ENCODE measurements at places on chromosomes 12 and 14.

DNA sequence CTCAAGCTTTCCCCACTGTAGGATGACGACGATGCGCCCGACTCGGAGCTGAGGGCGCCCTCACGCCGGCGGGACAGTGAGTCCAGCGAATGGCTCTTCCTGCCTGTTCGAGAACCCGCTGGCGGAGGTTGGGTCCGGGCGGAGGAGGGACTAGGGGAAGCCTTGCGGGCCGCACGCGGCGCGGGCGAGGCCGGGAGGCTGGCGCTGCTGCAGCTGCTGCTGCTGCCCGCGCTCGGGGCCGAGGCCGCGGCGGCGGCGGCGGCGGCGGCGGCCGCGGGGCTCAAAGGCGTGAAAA lies 1.9 kb downstream of the CCDC177 start:
- no peak for DNase-seq

GRCh38 chr12:93518725-93519124 lies 51.4 kb downstream of the MRPL42 start:
- peak; percentile 66 for DNase-seq

GRCh38 chr14:86798330-86798729 lies 1194.7 kb downstream of the GALC start:
- no peak for DNase-seq

GRCh38 chr14:64158608-64159007 lies 135.6 kb downstream of the ESR2 start:
- no peak for DNase-seq

GRCh38 chr14:101155575-101155974 lies 252.1 kb upstream of the RTL1 start:
- DNase-seq: no peak

DNA sequence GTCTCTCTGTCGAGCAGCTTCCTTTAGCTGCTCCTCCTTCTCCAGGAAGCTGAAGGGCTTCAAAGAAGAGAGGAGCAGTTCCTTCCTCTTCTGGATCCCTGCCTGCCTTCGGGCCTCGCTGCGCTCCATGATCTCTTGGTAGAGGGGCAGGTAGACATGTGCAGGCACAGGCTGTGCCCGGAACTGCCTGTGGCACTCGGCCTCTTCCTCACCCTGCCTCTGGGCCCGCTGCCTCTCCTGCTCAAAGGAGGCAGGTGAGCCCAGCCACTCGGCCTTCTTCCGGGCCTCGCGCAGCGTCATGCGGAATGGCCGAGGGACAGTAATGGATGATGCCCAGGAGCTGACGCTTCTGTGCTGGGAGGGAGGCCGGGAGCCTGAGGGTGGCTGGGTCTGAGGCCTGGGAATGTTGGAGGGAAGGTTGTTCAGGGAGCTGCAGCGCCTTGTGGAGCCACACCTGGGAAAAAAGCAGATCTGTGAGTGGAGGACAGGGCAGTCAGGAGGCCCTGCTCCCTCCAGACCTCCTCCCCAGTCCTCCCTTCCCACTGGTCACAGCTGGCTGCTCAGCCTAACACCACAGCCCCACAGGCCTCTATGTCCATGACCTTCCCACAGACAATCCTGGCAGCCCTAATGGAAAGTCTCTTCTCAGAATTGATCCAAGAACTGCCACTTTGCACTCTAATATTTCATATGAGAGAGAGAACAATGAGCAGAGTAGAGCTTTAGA lies 5.3 kb downstream of the FAM161B start:
- DNase-seq: no peak

- no peak for DNase-seq
Observed at GRCh38 chr14:61861320-61861865, 99.2 kb downstream of the SNAPC1 start.

GRCh38 chr14:91405241-91405721 lies 12.3 kb downstream of the CCDC88C start:
- no peak for DNase-seq

DNA sequence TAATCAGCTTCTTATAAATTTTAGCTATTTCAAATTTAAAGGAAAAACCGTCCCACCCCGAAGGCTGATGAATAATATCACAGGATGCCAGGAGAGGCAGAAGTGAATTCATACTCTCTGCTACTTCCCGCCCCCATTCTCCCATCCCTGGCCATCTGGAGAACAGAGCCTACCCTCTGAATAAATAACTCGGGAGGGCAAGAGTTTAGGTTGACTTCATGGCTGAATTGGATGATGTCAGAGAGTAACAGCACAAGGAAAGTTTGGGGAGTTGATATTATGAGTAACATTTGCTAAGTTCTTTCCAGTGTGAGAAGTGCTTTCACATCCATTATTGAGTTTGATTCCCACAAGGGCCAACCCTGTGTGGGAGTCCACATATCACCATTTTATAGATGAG lies 241.6 kb downstream of the EGLN3 start:
- no peak for DNase-seq

DNA sequence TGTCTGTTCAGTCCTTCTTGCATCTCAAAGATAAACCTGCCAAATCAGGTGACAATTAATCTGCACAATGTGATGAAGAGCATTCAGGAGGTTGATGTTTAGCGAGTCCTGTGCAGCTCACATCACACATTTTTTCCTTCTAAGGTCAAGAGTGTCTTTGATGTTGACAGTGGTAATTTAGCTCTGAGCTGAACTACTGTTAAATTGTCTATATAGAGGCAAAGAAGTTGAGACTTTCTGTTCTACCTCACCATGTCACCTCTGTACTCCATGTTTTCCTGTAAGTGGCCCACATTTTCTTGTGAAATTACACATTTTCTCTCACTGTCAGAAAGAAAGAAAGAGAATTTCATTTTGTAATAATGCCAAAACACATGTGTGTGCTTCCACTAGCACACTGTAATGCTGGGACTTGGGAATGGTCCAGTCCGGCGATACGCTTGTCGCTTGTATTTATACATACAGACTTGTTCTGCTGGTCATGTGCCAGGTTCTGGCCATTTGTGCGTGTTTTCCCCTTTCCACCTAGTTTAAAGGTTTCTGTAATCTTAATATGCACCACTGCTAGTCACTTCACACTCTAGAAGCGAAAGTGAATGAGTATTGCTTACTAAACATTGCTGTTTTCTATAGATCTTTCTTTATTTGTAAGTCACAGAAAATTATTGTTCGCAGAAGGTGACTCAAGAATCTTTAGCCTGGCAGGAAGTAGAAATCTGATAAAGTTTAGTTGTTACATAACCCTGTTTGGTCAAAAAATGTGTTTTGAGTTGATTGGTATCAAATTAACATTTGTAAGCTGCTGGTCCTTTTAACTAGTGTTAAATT lies 328.9 kb downstream of the TMTC2 start:
- peak; percentile 12 for DNase-seq

DNA sequence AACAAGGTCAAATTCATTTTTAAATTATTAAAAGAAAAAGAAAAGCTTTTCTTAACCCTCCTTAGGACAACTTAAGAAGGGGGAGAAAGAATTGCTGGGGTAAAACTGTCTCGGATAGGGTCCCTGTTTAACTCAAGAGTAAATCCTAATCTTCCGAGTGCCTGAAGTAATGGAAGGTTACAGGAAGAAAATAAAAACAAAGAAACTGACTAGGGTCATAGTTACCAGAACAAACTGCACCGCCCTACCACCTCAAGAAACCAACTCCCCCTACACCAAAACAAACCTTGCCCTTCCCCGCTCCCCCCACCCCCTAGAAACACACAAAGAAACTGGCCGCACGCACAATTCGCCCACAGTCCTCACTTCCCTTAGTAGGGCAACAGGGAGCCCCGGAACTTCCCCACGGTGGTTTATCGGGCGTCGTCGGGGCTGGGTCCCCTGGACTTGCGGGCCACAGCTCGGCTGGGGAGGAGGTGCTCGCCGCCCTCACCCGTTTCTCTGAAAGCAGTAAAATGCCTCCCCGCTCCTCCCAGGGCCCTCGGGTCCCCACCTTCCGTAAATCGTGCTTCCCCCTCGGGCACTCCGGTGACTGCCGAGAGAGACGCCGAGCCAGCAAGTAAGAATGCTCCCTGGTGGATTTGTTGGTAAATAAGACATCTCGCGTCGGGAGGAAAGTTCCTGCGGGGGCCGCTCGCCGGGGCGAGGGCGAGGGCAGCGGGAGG lies 2.4 kb downstream of the SINHCAF start:
- DNase-seq: no peak

DNA sequence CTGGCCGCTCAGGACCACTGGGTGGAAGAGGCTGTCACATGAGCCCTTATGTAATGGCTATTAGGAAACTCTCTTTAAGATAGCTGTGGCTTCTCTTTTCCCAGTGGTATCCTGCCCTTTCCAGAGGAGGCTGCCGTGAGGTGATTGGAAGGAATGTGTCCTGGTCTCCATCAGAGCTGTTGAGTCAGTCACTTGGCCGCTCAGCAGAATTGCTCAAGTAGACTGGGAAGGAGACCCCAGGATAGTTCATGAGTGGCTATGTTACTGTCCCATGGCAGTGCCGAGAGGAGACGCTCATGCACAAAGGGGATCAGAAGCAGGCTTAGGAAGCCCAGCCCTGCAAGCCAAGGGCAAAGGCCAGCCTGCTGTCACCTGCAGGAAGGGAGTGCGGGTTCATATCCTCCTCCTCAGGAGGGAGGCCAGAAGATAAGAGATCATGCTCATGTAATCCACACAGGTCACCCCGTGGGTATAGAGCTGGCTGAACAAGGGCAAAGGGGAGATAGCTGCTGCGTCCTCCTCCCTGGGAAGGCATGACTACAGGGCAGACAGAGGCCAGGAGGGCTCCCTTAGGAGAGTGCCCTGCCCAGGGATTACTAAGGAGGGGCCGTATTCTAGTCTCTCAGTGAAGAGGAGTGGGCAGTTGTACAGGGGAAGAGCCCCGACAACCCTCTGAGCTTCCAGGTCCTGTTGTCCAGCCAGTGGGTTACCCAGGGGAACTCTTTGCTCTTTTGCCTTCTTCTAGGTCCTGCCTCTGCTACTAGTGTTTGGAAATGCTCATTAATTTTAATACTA lies 137.0 kb upstream of the MAX start:
- peak; percentile 71 for DNase-seq

GRCh38 chr12:107053709-107054108 lies 39.6 kb downstream of the CRY1 start:
- DNase-seq: no peak

GRCh38 chr12:71562676-71563595 lies 100.7 kb downstream of the ZFC3H1 start:
- no peak for DNase-seq

DNA sequence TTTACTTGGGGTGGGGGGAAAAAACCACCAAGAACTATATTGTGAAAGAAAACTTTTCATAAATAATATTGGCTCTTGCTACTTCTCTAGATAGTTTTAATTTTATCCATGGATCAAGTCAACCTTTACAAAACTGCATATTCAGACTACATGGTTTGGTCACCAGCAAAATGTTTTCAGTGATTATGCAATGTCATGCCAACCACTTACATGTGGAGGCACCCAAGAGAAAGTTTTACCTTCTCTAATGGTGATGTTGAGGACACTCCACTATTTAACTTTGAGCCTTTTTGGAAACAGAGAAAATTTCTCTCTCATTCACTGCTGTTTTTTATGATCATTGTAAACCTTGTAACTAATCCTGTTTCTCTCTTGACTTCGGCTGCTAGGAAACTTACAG lies 21.6 kb downstream of the PLCZ1 start:
- DNase-seq: no peak

- no peak for DNase-seq
Observed at GRCh38 chr14:28875934-28876571, 109.5 kb downstream of the FOXG1 start.

DNA sequence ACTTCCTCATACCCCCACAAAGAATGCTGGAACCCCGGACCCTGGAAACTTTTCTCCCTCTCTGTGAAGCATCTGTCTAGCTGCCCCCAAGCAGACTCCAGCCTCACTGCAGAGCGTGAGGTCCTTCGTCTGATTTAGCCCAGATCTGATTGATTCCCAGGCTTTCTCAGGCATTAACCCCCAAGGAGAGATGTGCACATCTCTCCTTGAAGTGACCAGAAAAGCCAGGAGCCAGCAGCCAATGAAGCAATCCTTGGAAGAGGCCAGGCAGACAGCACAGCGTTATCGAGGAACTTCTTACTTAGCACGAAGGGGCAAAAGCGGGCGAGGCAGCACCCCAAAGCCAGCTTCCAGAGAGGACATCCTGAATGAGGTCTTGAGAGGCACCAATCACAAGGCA lies 100.7 kb downstream of the ZFP36L1 start:
- no peak for DNase-seq

DNA sequence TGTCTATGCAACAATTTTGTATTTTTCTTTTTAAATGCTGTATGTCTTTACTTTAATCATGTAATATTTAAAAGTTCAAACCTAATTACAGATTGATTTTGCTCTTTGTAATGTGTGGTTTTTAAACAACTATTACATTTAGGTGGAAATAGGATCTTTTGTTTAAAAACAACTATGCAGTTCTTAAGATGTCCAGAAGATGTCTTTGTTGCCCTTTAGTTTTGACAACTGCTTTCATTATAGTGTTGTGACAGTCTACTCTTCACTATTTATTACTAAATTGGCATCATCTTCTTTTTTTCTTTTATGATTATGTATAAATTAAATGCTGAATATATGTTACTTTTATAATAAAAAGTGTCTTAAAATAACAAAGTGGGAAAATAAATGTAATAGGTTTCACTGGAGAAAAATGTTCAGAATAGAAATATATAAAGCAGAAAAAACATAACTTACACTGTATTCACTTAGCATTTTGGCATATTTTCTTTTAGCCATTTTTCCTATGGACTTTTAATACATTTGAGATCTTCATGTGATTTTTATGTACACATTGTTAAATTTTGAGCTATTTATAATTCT lies 27.1 kb upstream of the PCNX4 start:
- no peak for DNase-seq
